ENCODE measurements at places on chromosomes 2 and 18.

DNA sequence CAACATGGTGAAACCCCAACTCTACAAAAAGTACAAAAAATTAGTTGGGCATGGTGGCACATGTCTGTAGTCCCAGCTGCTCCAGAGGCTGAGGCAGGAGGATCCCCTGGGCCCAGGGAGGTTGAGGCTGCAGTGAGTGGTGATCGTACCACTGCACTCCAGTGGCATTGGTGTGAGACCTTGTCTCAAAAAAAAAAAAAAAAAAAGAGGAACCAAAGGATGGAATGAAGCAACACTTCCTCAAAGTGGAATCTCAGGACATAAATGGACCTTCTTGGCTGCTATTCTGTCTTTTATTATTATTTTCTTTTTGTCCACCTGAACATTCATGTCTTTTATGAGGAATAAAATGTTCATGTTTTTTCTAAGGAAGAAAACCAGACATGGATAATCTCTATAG lies 13.7 kb downstream of the GEMIN6 start:
- no peak for DNase-seq

DNA sequence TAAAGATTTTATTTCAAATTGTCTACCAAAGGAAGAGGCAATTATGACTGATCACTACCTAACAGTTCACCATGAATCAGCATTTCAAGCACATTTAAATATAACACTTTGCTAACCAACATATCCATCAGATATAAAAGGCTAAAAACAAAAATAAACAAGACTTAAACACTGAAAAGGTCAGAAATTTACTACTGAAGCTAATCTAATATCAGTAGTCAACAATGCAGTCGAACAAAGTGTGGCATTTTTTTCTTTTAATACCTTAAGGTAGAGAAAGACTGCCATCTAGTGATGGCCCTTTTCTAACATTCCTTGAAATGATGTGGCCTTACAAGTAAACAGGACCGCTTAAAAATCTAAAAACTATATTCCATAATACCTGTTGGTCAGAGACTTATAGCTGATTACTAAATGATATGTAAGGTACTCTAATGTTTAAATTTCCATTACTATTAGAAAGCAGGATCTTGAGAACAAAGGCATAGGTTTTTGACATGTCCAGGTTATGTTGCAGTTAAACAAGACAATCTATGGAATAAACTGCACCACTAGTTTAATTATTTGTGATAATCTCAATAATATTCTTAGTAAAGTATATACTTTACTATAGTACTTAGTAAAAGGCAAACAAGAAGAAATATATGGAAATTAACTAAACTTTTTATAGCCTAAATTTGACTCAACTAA lies 80.0 kb downstream of the EXOC6B start:
- DNase-seq = peak; percentile 57

GRCh38 chr2:239292959-239293774 lies 107.7 kb downstream of the HDAC4 start:
- DNase-seq = no peak

DNA sequence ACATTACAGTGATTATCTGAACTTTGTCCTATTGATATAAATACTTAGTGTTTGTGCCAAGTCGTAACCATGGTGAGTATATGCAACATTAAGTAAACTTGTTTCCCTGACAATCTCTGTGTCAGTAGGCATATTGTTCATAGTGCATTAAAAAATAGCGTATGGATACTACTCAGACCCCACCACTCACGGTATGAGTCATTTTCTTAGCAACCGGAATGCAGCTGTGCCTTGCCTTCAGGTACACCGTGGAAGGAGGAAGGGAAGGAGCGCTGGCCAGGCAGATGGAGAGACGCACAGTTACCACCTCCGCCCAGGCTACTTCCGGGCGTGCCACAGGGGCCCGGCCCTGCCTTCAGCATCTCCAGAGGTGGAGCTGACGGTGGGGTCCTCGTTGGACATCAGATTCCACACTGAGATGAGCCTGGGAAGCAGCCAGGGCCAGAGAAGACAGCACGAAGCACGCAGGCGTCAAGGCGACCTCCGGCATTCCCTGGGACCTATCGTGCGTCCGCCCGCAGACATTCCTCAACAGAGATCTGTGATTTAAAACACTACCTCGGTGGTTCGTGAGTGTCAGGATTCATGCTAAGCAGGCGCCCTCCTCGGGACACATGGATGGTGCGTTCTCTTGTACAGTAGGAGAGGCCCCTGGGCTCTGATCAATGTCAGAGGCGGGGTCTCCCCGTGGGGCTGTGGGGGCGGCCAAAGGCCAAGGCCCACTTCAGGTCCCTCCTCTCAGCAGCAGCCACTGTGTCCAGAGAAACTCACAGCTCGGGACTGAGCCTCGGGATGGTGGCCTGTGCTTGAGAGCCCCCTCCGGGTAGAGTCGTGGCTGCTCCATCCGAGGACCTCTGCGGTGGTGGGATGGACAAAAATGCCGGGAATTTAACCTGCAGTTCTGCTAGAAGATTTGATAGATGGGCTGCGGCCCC lies 82.2 kb upstream of the HDAC4 start:
- DNase-seq = no peak

- peak; percentile 86 for DNase-seq
Measured at GRCh38 chr2:12428786-12429185, 287.9 kb upstream of the TRIB2 start.

DNA sequence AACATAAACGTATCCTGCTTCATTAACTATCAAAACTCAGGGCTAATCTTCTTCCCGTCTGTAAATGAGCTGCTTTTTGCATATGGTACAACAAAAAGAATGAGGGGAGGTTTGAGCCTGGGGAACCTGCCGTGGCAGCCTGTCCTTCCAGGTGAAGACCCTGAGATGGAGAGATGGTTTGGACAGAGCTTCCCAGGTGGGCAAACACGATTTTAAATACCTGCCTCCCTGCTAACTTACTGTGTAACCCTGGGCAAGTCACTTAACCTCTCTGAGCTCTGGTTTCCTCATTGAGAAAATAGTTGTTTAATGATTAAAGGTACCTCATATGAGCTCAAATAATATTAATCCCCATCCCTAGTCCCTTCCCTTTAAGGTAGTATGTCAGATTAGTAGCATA lies 9.0 kb downstream of the EMX1 start:
- DNase-seq = no peak

DNA sequence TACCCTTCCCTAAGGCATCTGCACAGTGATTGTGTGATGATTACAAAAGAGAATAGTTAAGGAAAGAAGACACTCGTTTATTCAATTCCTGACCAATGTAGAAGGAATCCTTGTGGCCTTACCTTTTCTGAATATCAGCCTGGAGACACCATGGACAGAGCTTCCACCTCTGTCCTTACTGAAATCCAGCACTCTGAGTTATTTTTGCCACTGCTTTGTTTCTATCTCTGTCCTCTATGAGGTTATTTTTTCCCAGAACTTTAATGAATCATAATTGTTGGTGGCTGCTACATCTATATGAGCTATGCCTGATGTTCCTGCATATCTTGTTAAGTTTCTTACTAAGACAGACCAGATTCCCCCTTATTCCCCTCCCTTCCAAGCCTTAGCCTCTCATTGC lies 275.1 kb downstream of the SETBP1 start:
- DNase-seq = no peak

DNA sequence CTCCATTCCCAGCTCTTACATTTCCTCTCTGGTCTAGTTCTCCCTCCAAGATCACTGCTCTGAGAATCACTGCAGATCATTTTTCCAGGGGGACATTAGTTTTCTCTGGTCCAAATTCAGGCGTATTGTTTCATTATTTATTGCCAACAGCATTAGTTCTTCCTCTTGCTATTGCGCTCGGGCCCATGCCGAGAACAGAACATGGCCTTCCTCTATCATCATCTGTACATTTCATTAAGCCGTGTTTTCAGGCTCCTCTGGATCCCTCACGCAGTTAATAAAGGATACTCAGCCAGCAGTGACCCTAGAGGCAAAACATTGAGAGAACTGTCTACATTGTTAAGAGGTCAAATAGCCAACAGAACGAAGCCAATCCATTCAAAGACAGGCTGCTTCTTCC lies 63.9 kb downstream of the CCBE1 start:
- no peak for DNase-seq

- no peak for DNase-seq
Measured at GRCh38 chr2:33083699-33084387, 137.1 kb downstream of the LTBP1 start.

GRCh38 chr2:108909275-108909823 lies 79.7 kb downstream of the EDAR start:
- no peak for DNase-seq

GRCh38 chr18:44626807-44627206 lies 53.9 kb upstream of the SETBP1 start:
- no peak for DNase-seq

DNA sequence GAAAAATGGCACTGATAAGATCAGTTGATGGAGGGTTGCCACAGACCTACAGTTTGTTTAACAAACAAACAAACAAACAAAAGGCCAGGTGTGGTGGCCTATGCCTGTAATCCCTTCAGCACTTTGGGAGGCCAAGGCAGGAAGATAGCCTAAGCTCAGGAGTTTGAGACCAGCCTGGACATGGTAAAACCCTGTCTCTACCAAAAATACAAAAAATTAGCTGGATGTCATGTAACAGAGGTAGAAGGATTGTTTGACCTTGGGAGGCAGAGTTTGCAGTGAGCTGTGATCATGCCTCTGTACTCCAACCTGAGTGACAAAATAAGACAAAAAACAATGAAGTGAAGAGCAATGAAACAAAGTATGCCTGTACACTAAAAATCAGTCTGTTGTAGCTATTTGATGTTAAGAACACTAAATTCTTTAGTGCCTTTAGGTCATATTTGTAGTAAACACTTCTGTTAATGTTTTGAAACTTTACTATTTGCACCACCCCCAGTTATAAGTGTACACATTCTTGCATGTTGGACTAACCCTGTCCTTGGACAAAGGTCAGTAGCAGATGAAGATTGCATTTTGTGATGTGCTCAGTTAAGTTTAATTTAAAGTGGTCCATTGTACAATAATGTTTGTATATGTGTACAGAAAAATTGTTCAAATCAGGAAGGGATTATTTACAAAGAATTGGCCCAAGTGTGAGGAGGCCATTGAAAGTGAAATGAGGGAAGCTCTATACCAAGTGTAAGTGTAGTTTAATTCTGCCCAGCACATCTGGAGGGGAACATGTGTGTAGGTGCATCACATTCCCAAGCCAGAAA lies 73.9 kb downstream of the KYNU start:
- no peak for DNase-seq

DNA sequence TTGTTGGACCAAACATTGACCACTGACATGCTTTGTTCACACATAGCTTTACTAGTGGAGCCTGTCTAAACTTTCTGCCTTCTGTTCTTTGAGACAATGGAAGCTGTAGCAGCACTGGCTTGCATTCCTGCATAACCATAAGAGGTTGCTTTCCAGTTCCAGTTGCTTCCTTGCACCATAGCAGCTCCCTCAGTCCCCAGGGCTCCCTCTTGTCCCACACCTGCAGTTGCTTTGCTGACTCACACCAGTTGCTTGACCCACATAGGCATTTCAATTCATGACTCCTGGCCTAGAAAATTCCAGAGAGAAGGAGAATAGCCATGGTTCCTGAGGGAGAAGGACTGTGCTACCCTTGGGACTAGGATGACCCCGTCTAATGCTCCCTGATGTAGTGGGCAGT lies 20.9 kb downstream of the SGPP2 start:
- DNase-seq = no peak

DNA sequence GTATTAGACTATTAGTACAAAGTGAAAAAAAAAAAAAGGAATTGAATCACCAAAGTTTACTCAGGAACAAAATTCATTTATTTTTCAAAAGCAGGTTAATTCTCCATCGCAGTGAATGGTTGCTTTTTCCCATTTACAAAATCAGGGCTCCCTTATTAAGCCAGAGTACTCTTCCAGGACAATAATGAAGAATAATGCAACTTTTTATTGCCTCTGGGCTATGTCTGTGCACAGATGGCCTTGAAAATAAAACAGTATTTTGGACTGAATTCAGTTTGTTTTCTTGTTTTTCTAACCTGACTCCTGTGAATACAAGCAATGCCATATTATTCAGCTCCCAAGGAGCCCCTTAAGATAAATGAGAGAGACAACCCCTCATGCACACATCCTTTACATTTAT lies 246.8 kb downstream of the KCNS3 start:
- DNase-seq = no peak

- DNase-seq = no peak
Measured at GRCh38 chr18:74544898-74545297, 10.6 kb downstream of the CNDP1 start.

DNA sequence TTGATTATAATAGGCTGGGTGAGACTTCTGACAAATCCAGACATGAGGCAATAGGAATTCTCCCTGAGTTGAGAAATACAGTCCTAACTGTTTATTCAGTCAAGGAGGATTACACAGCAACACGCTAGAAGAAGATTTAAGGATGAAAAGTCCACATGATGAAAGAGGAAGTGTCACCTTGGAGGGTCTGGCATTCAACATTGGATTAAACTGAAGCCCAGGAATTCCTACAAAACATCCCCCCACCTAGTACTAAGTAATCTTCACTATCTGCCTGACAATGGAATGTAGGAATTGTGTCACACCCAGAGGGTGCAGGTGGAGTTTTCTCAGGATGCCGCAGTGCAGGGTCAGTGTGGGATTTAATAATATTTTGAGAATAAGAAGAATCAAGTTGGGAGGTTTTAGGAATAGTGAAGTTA lies 142.4 kb downstream of the SOCS6 start:
- DNase-seq = no peak

DNA sequence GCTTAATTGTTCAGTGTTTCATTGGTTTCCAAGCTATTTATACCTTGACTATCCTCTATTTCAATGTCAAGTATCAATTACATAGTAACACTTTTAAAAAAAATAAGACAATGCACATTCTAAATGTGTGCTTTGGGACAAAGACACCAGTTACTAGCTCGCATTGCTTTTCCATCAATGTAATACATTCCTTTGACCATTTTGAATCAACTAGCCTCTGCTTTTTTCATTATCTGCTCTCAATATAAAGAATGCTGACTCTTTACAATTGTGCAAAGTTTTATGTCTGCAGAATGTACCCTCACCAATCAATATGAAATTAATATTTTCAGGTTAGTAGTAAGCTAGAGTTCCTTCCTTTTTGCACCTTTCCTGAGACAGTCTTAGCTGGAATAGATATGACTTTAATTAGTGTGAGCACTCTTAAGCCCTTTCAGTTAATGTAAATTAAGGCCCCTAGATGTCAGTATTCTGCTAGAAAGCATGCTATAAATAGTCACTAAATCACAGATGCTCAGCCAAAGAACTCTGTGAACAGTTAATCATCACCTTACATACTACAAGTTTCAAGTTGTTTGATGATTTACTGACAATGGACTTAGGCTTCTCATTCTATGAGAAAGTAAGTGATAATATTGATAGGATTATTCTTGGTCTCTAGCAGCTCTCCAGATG lies 413.6 kb downstream of the PTH2R start:
- no peak for DNase-seq

DNA sequence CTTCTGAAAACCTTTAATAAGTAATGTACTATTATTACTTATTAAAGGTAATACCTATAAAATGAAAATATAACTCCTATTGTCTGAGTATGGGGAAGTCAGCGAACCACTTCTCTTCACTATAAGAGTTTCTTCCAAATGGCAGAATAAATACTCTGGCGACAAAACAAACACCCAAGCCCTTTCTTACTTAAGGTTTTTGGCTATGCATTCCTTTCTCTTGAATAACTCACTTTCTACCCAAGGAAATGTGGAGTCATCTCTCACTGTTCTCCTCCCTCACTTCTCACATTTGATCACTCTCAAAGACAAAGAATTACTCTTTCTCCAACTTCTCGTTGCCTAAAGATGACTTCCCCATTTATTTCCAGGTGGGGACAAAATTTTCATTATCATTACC lies 816.8 kb upstream of the CRIM1 start:
- DNase-seq = peak; percentile 2

Data from fibroblast of skin of back (primary cell).